ENCODE measurements at places on chromosomes 7 and 10. TPM values are rescaled to one million over a fixed set of nuclear protein-coding genes. Genes with fewer than 3 reads are reported as not detected.

Gene C7orf57
- total RNA-seq, result not detected

Gene DNAH11
- total RNA-seq, result 0.05 TPM

Gene ELFN1
- total RNA-seq, result 0.15 TPM

Gene C10orf62
- total RNA-seq, result 0.35 TPM

DNA sequence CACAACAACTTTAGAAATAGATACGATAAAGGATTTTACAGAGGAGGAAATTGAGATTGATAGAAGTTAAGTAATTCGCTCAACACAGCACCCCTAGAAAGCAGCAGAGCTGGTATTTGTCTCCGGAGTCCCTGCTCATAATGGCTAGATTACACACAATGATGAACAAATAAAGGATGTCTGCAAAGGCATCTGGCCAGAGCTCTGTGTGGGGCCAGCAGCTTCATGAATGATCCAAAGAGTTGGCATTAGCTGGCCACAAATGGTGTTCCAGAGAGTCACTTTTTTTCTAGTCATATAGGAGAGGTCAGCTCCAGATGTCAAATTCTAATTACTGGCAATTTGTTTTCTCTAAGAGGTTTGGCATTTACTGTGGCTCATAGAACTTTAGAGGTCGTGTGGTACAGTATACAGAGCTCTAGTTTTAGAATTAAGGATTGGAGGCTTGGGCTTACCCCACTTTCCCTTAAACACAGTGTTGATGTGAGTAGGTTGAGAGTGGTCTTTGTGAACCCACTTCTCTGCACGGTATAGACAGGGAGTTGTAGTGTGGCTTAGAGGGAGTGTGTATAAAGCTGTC lies 186.2 kb downstream of the BICC1 start:
- no peak for DNase-seq

DNA sequence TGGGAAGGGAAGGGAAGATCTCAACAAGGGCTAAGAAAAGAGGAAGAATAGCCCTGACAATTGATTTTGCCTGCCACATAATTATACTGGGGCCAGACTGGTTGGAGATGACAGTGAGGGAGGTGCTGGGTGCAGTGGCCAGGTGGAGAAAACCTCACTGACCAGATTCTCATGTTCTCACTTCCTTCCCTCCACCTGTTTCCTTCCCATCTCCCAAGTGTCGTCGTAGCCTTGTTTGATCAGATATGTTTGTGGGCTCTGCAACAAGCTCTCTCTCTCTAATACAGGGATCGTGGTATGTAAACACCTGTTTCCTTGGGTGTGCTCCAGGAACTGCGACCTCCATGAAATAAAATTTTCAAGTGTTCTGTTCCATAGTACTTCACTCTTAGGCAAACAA lies 60.2 kb downstream of the VCL start:
- no peak for DNase-seq

DNA sequence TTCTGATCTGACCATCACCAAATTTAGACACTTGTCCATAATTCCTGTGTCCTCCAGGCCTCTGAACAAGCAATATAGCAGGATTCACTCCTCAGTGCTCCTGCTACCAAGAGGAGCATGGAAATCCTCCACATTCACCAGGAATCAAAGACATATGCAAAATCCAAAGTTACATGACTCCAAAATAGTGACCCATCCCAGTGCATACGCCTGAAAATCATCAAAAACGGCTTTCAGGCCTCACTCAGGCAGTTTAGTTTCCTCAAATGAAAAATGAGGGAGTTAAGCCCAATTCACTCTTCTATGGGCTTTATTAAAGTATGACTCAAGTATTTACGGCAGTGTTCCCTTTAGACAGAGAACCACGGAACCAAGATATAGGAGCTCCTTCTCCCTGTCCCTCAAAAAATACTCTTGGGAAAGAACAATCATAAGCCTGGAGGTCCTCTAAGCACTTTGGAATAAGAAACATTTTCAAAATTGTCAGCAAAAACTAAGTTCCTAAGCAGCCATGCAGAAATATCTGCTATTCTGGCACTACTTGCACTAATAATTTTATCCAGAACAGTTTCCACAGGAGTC lies 240.7 kb downstream of the PARD3 start:
- no peak for DNase-seq

- DNase-seq, result no peak
Measured at GRCh38 chr7:111802194-111802772, 240.0 kb upstream of the IMMP2L start.

GRCh38 chr7:44220358-44221112 lies 19.8 kb downstream of the YKT6 start:
- DNase-seq, result no peak

DNA sequence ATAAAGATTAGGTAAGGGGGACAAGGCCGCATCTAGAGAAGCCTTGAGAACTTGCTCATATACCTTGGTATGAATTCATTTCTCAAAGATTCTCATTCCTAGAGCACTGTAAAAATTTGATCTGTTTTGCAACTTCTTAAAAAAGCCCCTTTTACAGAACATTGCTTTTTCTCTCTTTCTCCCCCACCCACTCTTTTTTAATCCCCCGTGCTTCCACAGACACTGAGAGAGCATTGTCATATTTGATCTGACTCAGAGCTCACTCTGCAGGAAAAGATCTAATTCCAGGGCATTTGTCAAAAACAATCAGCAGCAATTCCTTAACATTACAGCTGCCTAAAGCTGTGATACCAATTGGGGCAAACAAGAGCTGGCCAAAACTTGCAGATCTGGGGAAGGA lies 92.0 kb downstream of the ARHGAP22 start:
- no peak for DNase-seq

All from renal cortical epithelial cell (primary cell).